GM04503 (cell line): ENCODE measurements at places on chromosomes 5 and 9.

DNA sequence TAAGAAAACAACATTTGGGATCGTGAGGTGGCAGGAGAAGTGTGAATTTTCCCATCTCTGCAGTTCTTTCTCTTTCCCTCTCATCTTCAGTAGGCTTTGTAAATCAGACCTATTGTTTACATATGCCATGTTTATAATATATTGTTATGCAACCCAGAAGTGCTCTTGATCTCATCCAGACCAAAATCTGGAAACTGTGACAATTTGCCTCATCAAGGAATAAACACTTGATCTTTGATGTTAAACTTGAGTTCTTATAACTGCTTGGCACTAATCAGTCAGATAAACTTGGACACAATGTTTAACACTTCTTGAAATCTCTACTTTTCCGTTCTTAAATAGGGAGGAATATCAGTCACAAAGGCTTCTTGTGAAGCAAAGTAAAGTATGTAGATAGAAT is 384.7 kb downstream of the DMRT2 start:
- no peak for DNase-seq

DNA sequence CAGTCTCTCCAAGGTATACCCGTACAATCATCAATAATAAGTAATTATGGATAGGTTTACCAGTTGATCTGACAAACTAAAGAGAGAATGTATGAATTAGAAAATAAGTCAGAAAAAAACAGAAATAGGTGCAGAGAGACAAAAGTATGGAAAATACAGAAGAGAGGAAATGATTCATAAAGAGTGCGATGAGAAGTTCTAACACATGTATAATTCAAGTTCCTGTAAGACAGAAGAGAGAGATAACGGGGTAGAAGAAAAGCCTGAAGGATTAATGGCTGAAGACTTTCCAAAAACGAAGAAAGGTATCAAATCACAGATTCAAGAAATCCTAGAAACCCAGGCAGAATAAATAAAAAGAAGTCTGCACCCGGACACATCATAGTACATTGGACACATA is 16.2 kb upstream of the SMU1 start:
- no peak for DNase-seq

DNA sequence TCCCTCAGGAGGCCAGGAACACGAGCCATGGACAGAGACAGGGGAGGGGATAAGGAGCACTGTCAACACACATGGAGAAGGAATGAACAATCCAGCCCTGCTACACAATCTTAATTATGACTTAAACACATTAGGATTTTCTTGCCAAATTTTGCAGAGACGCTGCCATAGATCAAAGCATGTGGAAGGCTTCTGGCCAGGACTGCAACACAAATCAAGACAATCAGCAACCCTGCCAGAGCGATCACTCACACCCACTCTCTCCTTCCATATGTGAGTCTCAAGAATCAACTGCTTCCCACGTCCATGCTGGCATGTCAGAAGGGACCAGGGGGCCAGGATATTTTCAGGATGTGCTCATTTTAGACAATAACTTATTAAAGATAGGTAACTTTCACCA is 85.6 kb downstream of the ROR2 start:
- no peak for DNase-seq

DNA sequence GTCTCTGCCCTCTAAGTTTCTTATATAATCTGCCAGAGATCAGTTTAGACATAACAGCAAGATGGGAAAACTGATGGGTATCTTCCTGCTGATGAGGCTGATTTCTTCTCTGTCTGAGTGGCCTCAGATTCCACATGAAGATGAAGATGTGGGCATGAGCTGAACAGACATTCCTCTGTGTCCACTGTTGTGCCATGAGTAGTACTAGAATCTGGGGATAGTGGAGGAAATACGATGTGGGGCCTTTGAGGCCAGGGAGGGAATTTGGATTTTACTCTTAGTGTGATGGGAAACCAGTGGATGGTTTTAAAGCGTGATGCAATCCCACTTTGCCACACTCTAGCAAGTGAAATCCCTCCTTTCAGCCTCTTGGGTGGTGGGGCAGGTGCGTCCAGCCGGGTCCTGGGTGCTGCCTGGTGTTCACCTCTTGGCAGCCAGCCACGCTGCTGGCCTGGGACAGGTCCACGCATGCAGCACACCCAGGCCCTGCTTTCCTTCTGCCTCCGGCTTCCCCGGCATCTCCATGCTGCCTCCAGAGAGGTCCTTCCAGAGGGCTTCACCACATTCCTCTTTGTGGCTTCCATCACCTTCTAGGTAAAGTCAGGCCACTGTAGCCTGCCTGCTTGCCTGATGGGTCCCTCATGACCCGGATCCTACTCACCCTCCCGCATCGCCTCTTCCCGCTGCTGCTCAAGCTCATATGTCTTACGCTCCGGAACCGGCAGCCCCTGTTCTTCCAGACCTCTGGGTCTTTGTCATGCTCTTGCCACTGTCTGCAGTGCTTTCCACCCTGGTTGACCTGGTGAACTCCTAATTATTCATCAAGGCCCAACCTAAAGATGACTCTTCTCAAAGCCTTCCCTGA is 28.1 kb upstream of the SH3PXD2B start:
- no peak for DNase-seq

DNA sequence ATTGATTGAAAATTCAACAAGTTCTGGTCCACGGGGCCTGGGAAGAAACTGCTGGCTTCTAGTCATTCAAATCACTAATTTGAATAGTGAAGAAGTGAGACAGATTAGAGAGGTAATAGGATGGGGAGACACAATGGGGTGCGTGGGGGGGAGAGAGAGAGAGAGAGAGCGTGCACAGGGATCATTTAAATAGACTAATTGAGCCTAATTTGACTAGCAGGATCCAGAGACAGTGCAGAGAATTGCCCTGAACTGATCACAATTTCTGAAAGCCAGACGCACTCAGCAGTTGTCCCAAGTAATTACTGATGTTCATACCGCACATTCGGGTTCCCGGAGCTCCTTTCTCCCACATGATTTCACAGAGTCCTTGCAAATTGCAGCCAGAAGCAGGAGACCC is 50.3 kb upstream of the C5orf58 start:
- no peak for DNase-seq

DNA sequence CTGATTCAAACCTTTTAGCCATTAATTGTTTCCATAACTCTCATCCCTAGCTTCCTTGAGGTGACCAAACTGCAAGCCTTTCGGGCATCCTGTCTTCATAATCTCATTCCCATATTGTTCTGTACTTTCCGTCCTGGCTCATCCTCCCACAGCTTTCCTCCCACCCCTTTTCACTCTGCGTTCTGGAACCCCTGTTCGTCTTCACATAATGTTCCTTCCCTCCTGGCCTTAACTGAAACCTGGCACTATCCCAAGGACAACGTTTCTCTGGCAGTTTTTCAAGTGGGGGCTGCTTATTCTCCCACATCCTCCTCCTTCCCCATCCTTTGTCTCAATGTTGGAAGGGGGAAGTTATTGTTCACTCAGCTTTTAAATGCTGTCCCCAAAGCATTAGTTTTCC is 1.5 kb downstream of the ZNF189 start:
- no peak for DNase-seq

GRCh38 chr5:31078956-31079355 is 114.5 kb upstream of the CDH6 start:
- no peak for DNase-seq

DNA sequence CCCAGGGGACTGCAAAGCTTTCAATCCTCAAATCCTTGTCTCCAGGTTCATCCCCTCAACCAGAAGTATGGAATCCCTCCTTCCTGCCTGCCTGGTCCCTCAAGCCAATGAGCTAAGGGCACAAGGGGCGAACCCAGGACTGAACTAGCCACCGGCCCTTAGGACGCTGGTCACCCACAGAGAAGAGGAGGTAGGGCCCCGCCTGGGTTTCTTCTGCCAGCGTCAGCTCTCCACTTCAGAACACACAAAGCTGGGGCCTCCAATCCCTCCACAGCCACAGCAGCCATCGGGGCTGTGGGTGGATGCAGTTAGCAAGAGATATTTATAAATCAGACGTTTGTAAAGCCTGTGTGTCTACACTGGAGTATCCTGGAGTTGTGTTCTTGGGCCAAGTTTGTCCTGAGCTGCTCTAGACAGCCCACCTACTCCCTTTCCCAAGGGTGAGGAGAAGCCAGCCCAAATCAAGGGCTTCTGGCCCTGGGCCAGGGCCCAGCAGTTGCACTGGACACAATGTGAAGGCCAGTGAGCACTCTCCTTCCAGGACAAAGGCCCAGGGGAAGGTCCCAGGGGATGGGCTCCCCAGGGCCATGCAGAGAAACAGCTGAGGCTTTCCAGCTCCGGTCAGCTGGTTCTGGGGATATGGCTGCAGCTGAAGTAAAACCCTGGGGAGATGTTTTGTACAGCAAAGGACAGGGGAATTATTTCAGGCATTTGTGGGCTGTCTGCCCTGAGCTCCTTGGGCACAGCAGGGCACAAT is 18.9 kb downstream of the AMBP start:
- DNase-seq: no peak

GRCh38 chr5:149383399-149383798 is 4.3 kb upstream of the IL17B start:
- DNase-seq: no peak

DNA sequence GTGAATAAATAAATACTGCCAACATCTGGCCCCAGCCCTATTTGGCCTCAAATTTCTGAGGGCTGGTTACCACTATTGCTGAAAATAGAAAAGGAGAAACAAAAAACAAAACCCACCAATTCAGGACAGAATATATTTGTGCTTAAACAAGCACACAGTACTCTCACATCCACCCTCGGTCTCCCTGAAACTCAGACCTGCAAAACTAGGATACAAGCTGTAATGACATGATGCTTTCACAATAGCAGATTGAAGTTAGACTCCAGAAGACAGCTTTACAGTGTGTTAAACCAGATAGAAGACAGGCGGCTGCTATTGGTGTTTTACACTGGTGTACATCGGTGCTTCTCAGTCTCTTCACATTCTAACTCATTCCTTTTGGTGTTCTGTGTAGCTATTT is 214.9 kb upstream of the DMRT1 start:
- DNase-seq: no peak

- no peak for DNase-seq
Measured at GRCh38 chr9:114431770-114432169, 44.0 kb upstream of the AKNA start.
